Left ventricle myocardium superior (tissue), 1 donor: ENCODE measurements at places on chromosomes 7 and 10. TPM values are rescaled to one million over a fixed set of nuclear protein-coding genes. Genes with fewer than 3 reads are reported as not detected.

The TBXAS1 gene
- total RNA-seq, result 5.0 TPM

The GRK5 gene
- 43.4 TPM for total RNA-seq

The FFAR4 gene
- 0.07 TPM for total RNA-seq

The PAX2 gene
- total RNA-seq, result not detected

DNA sequence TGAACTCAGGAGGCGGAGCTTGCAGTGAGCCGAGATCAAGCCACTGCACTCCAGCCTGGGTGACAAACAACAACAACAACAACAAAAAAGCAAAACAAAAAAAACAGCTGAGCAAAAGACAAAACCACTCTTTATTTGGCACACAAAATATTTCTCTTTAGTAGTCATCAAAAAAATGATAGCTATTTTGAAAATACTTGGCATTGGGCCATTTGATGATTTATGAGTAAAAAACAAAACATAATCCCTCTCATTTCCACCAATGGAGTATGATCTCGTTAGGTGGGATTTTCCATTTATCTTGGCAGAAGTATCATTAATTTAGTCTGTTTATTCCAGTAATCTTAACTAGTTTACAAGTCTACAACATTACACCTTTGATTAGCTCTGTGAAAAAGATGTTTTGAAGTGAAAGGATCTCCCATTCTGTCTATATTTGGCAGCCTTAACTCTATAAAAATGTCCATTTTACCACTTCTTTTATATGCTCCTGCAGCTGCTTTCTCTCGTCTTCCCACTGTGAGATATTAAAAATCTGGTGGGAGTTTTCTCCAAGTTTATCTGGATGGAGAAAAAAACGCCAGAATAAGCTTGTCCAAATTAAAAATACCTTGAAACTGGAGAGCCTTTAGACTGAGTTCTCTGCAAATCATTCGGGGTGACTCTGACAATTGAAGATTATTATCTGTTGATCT lies 58.8 kb upstream of the AGMO start:
- DNase-seq, result no peak

- DNase-seq, result no peak
Observed at GRCh38 chr7:105345003-105345402, 43.7 kb downstream of the SRPK2 start.

- DNase-seq, result peak; percentile 67
Observed at GRCh38 chr7:75962607-75963380, 31.6 kb downstream of the TMEM120A start.

- DNase-seq, result no peak
Observed at GRCh38 chr10:129520440-129521080, 53.5 kb downstream of the MGMT start.

- DNase-seq, result no peak
Observed at GRCh38 chr7:110407242-110407641, 683.7 kb upstream of the LRRN3 start.

GRCh38 chr7:116734710-116735109 lies 62.7 kb downstream of the MET start:
- no peak for DNase-seq

DNA sequence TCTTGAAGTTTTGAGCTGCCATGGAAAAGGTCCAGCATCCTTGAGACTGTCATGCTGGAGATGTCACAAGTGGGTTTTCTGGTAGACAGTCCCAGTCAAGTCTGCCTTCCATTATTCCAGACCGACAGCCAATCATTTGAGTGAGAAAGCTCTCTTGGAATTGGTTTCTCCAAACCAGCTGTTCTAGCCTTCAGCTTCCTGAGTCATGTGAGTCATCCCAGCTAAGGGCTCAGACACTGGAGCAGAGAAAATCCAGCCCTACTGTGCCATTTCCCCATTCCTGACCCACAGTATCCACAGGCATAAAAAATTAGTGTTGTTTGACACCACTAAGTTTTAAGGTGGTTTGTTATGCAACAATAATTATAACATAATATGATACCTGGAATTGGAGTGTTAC lies 219.0 kb downstream of the ADRA2A start:
- DNase-seq, result no peak

GRCh38 chr7:17365775-17366174 lies 67.3 kb downstream of the AHR start:
- no peak for DNase-seq

- DNase-seq, result no peak
Observed at GRCh38 chr7:64314566-64314965, 805 bp downstream of the ZNF736 start.

- no peak for DNase-seq
Observed at GRCh38 chr10:31936933-31937332, 8.3 kb upstream of the ARHGAP12 start.

DNA sequence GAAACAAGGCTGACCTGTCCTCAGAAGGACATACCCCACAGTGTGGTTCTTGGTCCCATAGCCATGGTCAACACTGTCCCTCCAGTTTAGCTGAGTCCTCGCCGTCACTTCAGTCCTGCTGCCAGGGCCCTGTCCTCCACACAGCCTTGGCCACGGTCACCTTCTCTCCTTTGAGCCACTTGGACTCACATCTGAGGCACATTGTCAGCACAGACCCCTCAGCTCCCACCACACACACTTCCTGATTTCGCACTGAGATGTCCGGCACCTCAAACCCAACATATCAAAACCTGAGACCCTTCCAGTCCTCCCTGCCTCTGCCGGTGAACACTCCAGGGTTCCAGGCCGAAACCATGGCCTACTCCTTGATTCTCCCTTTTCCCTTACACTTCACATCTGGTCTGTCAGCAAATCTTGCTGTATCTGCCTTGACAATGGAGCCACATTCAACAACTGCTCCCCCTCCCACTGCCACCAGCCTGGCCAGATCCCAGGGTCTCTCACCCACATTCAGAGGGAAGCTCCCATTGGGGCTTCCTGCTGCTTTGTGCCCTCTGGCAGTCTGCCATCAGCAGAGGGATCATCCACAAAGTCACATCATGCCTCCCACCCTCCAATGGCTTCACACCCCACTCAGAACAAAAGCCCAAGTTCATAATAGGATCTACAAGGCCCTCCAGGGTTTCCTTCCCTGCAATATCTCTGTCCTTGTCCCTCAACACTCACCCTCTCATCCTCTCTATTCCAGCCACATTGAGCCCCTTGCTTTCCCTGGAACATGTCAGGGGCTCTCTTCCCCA lies 219.6 kb upstream of the SHH start:
- no peak for DNase-seq
